ENCODE measurements at places on chromosomes 13 and 19.

DNA sequence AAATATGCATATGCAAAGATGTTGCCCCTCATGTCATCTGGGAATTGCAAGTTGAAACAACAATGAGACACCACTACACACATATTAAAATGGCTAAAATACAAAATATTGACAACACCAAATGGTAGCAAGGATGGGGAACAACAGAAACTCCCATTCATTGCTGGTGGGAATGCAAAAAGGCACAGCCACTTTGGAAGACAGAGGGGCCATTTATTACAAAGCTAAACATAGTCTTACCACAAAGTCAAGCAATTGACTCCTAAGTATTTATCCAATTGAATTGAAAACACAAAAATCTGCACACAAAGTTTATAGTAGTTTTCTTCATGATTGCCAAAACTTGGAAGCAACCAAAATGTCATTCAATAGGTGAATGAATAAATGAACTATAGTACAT lies 6.1 kb upstream of the SERPINE3 start:
- DNase-seq: no peak

DNA sequence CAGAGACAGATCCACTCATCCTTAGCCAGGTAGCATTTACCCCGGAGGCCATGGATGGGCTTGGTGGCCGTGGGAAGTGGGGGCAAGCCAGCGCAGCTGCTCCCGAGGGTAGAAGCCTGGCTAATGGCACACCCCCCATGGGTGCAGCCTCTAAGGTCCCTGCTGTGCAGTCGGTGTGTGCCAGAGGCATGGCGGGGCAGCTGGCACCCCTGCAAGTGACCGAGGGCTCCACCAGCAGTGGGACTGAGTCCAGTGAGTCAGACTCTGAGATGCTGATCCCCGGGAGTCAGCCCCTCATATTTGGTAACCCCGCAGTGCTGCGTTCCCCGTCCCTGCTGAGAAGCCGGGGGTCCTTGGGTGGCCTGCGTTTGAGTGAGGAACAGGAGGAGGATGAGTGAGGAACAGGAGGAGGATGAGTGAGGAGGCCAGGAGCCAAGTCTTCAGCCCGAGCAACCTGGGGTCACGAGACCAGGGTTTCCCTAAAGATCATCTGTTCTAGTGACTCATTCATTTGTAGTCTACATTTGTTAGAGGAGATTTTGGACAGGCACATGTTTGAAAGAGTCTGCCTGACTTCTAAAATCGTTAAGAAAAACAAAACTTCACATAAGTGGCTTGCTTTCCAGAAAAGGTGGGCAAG lies 180.7 kb downstream of the STK24 start:
- DNase-seq: no peak

GRCh38 chr19:1538978-1539377 lies 15.1 kb downstream of the PLK5 start:
- no peak for DNase-seq

- DNase-seq: no peak
These were observed 10.5 kb downstream of the MYCBP2 start for GRCh38 chr13:77316430-77316829.

- no peak for DNase-seq
These were observed 15.6 kb upstream of the NBEA start for GRCh38 chr13:34926508-34926907.

DNA sequence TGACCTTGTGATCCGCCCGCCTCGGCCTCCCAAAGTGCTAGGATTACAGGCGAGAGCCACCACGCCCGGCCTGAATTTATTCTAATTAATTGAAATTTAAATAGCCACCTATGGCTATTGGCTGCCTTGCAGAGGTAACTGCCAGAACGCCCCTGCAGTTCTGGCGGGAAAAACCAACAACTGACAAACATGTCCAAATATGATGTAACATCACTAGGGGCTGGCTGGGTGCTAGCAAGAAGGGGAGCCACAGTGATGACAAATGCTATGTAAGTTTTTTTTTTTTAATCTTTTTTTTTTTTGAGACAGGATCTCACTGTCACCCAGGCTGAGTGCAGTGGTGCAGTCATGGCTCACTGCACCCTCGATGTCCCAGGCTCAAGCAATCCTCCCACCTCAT lies 12.9 kb downstream of the ZSWIM9 start:
- no peak for DNase-seq

GRCh38 chr19:48340995-48341394 lies 15.6 kb downstream of the EMP3 start:
- no peak for DNase-seq

GRCh38 chr19:12163826-12164225 lies 930 bp downstream of the ZNF136 start:
- DNase-seq: no peak

GRCh38 chr13:44024846-44025195 lies 145.1 kb downstream of the LACC1 start:
- no peak for DNase-seq

GRCh38 chr19:55473225-55474012 lies 3.0 kb upstream of the ZNF628 start:
- no peak for DNase-seq

DNA sequence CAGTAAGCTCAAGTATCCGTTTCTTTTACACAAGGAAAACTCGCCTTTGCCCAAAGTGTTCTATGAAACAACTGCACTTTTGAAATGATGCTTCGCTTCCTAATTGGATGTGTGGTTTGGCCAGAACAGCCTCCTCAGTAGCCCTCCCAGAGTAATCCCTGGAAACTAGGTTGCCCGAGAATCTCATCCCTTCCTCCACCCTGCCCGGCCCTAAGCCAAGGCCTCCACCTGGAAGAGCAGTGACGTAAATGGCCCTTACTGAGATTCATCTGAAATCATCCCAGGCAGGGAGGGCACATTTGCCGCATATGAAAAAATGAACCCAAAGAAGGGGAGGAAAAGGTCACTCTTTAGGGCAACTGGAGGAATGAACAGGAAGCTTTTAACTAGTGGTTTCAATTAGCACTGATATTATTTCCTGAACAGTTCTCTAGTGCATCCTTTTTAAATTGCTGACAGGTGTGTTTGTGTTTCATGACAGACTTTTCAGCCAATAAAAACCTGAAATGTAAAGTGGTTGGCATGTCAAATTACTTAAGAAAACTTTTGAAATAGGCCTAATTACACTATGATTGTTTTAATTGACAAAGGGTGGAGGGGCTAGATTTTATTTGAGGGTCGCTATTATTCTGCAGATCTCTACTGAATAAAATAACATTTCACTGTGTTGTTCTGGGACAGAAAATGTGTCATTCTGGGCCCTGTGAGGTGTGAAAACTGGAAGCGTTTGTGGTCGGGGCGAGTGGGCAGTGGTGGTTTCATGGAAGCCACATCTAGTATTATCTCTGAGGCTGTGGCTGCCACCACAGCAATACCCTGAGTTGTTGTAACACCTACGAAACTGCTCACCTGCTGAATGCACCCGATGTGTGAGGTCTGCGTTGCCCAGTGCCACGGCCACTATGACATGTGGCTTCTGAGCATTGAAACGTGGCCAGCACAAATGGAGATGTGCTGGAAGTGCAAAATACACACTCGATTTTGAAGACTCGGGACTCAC lies 112.1 kb downstream of the ZIC5 start:
- DNase-seq: peak; percentile 52

DNA sequence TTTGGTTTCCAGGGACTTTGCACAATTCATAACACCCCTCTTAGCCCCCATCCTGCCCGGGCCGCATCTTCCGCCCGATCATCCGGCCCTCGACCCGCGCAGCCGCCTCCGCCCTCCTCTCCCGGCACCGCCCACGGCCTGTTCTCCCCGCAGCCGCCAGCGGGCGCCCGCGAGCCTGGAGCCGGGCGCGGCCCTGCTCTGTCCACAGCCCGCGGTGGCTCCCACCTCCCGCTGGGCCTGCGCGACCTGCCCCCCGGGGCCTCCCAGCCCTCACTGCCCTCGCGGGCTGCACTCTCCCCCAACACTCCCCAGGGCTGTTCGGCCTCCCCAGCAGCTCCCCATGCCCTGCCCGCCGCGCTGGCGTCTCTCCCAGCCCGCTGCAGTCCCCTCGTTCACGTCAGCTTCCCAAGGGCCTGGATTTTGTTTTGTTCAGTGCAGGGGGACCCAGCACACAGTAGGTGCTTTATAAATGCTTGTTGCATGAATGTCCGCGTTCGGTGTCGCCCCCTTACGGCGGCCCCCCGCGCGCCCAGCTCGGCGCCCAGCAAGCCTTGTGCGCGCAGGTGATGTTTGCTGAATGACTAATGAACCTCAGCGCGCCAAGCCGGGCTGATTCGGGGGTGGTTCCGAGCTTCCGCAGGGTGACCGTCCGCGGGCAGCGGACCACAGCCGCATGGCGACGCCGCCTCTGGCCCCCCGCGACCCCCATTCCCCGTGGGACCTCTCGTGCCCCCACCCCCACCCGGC lies 4.6 kb upstream of the APC2 start:
- DNase-seq: peak; percentile 80

- DNase-seq: no peak
These were observed 124.5 kb upstream of the CSNK1A1L start for GRCh38 chr13:37229931-37230330.

- DNase-seq: no peak
These were observed 100.4 kb downstream of the SLC10A2 start for GRCh38 chr13:102965802-102966201.

- no peak for DNase-seq
These were observed 65.7 kb downstream of the SLITRK5 start for GRCh38 chr13:87736849-87737385.

DNA sequence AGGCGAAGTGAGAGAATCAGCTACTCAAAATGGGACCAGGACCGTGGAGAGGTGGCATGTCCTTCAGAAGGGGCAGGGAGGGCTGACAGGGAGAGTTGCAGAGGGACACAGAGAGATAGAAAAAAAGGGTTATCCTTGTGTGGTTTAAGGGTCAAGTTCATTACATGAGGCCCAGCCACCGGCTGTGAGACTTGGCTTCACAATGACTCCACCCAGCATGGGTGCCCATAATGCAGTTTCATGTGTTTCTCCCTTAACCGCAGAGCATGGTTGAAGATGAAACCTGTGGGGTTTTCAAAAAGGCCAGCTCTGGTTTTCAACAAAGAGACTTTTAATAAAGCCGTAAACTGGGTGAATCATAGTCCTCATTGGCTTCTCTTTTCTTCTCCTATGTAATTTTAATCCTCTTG lies 164.6 kb downstream of the KLF5 start:
- DNase-seq: no peak

DNA sequence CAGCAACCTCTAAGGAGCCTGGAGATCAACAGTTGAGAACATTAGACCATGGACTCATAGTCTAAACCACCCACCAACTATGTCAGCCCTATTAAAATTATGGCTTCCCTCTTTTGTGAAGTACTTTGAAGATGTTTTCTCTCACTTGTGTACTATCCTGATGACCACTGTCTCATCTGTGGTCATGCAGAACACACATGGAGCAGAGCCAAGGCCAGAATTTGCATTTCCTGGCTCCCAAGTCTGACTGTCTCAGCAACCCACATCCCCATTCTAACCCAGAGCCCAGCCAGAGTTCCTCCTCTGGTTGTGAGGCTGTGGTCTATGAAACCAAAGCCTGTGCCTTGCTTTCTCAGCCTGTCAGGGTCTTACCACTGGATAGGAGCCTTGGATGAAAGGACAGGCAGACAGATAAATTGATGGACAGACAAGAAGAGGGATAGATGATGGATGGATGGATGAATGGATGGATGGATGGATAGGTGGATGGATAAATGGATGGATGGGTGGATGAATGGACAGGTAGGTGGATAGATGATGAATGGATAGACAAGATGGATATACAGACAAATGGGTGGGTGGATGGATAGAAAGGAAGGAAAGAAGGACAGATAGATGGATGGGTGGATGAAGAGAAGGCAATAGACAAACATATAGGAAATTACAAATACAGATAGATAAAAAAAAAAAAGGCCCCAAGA lies 35.4 kb downstream of the ZNF557 start:
- DNase-seq: no peak

- DNase-seq: peak; percentile 58
These were observed 47.6 kb downstream of the PTPRS start for GRCh38 chr19:5292822-5293611.

DNA sequence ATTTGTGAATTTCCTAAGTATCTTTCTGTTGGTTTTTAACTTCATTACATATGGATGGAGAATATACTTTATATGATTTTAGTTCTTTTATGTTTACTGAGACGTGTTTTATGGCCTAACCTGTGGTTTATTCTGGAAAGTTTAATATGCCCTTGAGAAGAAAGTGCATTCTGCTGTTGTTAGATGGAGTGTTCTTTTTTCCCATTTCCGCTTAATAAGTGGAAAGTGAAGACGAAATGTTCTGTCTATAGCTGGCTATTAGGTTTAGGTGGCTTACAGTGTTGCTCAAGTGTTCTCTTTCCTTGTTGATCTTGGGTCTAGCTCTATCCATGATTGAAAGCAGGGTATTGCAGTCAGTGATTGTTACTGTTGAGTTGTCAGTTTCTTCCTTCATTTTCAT lies 17.2 kb upstream of the TIMM50 start:
- no peak for DNase-seq

DNA sequence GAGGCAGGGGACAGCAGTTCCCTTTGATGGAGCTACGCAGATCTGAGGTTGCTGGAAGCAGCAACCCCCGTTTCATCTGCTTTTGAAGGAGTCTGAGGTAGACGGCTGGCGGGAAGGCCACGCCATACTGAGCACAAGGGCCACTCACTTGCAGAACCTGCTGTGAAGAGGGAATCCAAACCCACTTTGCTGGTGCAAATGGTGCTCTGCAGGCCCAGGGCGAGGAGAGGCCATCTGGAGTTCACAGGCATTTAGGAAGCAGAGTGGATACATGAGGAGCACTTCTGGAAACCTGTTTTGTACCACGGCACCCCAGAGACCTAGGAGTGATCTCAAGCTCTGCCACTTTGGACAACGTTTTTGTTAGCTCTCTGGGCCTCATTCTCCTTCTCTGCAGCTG lies 227.8 kb downstream of the UQCRFS1 start:
- no peak for DNase-seq

DNA sequence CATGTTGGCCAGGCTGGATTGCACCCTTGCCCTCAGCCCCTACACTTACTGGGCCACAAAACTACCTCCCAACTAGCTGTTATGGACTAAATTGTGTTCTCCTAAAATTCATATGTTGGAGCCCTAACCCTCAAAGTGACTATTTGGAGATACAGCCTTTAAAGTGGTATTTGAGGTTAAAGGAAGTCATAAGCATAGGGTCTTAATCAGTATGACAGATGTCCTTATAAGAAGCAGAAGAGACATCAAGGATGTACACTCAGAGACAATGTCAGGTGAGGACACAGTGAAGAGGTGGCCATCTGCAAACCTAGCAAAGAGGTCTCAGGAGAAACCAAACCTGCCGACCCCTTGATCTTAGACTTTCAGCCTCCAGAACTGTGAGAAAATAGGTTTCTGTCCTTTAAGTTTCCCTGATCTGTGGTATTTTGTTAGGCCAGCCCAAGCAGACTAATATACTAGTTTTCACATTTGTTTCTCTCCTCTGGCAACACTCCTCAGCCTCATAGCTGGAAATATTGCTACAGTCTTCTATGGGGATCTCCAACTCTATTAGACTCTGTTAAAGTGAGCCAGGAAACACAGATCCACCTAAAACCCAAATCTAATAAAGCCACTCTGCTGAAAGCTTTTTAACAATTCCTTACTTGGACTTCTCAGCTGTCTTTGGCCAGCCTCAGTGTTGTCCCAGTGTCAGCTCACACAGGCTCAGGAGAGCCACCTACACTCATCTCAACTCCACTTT lies 256.5 kb downstream of the TBC1D4 start:
- DNase-seq: no peak

- no peak for DNase-seq
These were observed 37.2 kb downstream of the ZC3H13 start for GRCh38 chr13:46015366-46015765.

- DNase-seq: peak; percentile 54
These were observed at the start of gene LAIR1 for GRCh38 chr19:54364775-54365257. Gene LAIR1 (minus strand): TSS chr19:54364931. CDS start chr19:54364804, 127 bp downstream.

GRCh38 chr13:87877477-87877876 lies 206.3 kb downstream of the SLITRK5 start:
- DNase-seq: no peak

GRCh38 chr13:97535614-97536013 lies 101.6 kb downstream of the RAP2A start:
- DNase-seq: no peak

All from stimulated activated CD4-positive, alpha-beta T cell treated with anti-CD3 and anti-CD28 coated beads, Interleukin-4, amount 100 ng/mL, for 1 hour (primary cell).